COR-L47 (cell line): ENCODE measurements at places on chromosomes 4 and X.

GRCh38 chr4:65656008-65656407, 14.3 kb downstream of the EPHA5 start:
- no peak for DNase-seq

GRCh38 chr4:187304133-187304532, 580.5 kb upstream of the FAT1 start:
- no peak for DNase-seq

DNA sequence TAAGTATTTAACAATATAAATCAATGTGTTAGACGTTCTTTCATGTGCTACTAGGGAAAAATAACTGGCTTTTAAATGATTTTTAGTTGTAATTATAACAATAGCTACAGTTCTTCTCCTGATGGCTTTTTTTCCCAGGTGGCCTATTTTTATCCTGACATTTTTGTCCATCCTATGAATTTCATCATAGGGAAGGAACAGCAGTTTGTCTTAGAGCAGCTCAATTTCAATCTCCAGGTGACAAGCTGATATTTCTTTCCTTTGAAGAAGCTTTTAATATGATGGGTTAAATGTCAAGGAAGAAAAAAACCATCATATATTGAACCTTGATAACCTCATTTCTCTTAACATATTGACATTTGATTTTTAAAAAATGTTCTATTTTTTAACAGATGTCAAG, 163.0 kb upstream of the AGA start:
- no peak for DNase-seq

- DNase-seq = no peak
These were observed 142.0 kb downstream of the RTL3 start for GRCh38 chrX:78517124-78517523.

DNA sequence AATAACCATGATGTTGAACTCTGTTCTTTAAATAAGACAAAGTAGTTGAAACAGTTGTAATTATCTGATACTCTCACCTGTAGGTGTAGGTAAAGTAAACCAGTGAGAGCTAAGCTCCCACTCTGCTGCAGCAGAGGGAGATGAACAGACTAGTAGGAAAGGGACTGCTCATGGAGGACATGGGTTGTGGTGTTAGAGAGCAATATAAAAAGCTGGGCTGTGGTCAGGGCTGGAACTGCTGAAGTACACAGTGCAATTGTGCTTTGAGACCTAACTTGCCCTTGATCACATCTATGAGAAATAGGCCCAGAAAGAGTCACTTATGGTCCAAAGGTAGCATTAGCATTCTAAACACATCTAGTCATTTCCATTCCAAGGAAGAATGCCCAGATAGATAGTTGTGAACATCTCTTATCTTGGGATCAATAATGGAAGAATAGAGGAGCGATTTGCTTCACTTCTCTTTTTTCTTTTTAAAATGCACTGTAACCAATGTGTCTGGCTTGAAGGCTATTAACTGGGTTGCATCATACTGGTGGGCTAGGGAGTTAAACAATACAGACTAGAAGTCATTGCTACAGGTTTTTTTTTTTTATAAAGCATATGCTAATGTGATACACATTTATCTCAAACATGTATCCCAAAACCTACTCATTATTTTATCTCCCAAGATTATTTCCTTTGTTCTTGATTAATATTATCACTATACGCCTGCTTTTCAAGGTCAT, 251.3 kb upstream of the CENPE start:
- no peak for DNase-seq

- DNase-seq = no peak
These were observed 355.1 kb upstream of the PABPC5 start for GRCh38 chrX:91079342-91080114.

GRCh38 chrX:40085102-40085551, 12.6 kb downstream of the BCOR start:
- no peak for DNase-seq

DNA sequence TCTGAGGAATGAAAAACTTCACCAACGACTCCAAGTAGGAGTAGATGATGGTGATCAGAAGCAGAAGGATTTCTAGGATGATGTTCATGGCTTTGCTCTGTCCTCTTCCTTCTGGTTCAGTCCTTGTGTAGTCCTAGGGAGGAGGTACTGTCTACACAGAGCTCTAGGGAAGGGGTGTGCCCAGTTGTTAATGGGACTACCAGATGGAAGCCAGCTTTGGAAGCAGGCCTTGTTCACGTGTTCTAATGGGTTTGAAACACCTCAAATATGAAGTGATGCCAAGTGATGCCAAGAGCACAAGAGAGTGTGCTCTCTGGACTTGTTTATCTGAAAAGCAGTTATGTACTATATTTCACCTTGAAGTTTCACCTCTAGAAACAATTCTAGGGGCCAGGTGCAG, at the start of gene HSD17B13:
TSS of gene HSD17B13 (minus strand) at position 129 of the 400 bp plus-strand sequence. CDS start at position 88, 41 bp downstream.
- peak; percentile 77 for DNase-seq

DNA sequence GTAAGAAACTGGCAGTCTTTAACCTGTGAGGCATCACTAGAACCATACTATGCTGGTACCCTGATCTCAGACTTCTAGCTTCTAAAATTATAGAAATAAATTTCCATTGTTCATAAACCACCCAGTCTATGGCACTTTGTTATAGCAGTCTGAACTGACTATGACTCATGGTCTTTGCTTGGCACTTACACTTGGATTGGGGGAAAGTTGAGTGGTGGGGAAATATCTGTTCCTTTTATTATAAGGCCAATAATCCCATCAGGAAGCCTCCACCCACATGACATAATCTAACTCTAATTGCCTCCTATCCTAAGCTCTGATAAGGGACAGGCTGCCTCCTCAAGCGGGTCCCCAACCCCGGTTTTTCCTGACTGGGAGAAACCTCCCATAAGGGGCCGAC, 61.4 kb upstream of the PACRGL start:
- no peak for DNase-seq

DNA sequence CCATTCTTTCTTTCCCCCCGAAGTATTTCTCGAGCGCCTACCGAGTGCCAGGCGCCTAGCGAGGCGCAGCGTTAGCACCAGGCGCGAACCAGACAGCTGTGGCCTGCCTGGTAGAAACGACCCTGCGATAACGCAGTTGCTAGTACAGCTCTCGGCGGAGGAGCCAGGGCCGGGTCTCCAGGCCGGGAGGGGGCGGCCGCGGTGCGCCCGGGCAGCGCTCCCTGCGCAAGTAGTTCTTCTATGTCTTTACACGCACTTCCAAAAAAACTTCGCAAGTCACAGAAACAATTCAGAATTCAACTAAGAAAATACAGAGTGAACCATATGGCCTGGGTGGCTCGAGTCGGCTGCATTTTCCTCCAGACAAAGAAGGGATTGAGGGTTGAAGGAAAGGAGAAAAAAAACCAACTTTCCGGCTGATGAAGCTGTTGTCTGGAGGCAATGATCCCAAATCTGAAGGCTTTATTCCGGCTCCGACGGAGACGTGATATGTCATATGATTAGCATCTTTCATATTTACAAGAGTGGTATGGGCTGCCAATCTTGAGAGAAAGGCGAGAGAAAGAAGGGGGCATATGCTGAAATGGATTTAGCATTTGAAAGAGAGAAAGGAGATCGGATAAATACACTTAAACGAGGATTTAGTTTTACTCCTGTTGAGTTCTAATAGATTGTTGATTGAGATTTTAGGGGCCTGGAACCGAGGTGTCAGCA, 7.2 kb upstream of the NEUROG2 start:
- DNase-seq = no peak

DNA sequence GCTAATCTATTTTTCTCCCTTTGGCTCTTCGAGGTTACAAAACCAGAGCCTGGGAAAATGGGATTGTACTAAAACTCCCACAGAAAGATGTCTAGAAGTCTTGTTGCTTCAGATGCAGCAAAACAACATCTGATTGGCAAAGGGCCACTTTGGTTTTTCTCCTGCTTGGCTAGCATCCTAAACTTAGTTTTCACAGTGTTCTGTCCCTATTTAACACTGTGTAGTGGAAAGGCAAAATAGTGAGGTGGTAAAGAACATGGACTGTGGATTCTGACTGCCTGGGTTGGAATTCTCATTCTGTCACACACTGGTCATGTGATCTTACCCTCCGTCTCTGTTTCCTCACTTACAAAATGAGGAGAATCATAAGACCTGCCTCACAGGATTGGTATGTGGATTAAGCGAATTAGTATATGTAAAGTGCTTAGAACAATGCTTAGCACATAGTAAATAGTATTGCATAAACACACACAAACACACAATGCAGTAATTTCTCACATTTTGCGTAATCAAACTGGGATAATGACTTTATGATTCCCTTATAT, 23.5 kb downstream of the TIGD2 start:
- DNase-seq = no peak
